Activated naive CD4-positive, alpha-beta T cell treated with anti-CD3 and anti-CD28 coated beads, Interleukin-2, amount 10 ng/mL, durations not matched to agents 7 days and 5 days (primary cell): ENCODE measurements at places on chromosomes 2 and 18.

DNA sequence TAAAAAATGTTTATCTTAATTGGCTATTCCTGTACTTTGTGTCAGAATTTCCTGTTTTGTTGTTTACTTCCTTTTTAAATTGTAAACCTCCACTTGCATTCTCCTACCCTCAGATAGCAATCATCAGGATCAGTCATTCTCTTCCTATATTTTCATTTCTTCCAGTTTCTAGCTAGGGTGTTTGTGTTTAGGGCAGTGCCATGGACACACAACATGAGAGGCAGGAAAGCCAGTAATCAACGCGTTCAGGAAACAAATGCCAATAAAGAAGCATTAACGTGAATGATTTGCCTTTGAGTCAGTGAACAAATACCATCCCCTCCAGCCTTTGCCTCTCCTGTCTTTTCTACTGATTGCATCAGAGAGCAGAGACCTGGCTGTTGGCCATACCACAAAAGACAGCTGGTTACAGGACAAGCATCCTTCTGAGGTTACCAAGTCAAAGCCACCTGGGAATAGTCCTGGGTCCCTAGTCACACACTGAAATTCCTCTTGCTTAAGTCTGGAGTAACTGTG lies 56.7 kb upstream of the FHL2 start:
- DNase-seq, result no peak

GRCh38 chr18:59861009-59861408 lies 38.8 kb upstream of the PMAIP1 start:
- no peak for DNase-seq

GRCh38 chr2:69817729-69818501 lies 11.5 kb upstream of the GMCL1 start:
- DNase-seq, result no peak

DNA sequence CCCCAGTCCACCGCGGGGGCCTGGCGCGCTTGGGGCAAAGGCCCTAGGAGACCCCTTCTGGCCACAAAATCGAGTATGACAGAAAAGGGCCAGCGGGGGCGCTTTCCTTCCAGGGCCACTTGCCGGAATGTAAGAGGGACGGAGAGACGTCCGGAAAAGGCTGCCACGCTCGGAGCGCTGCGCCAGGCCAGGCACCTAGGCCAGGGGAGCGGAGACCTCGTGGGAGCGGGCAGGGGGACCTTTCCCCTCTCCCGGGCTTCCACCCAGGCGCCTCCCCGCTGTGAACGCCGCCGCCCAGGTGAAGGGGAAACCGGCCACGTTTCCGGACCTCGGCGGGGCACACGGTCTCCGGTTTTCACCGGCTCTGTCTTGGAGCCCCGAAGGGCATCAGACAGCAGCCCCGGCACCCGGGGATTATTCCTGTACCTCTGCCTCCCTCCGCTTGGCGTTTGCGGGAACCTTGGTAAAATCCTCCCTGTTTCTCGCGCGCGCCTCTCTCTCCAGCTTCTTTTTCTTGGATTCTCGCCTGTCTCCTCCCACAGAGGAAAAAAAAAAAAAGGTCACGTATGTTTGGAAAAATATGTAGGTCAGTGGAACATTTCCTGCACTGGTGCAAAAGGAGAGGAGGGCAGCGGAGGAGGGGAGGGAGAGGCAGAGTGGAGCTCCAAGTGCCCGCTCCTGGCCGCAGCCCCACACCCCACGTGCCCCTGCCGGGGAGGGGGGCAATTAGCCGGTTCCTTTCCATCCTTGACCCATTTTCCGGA lies 1.2 kb upstream of the NPAS2 start:
- DNase-seq, result peak; percentile 42

- DNase-seq, result no peak
Measured at GRCh38 chr2:177598326-177599138, 206.0 kb downstream of the AGPS start.

DNA sequence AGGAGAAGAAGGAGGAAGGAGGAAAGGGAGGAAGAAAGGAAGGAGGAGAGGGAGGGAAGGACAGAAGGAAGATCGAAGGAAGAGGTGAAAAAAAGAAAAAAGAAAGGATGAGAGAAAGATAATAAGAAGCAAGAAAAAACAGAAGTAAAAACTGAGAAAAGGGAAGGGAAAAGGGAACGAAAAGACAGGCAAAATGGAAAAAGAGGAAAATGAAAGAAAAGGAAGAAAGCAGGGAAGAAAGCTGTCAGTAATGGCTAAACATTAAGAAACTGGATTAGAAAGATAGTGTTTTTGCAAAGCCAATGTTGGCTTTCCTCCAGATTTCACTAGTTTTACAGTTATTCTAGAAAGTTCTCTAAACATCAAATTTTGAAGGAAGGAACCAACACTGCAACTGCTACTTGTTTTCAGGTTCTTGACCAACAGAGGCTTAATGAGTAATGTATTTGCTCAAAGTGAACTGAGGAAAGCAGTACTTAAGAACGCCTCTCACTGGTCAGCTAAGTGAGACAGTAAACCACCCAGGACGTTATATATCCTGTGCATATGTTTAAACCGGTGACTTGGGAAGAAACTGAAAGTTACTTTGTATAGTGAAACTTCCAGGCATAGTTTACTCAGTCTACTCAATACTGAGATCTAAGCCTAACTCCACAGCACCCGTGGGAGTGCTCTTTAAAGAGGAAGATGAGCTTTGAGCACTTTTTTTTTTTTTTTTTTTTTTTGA lies 286.2 kb upstream of the TRIB2 start:
- DNase-seq, result peak; percentile 51

DNA sequence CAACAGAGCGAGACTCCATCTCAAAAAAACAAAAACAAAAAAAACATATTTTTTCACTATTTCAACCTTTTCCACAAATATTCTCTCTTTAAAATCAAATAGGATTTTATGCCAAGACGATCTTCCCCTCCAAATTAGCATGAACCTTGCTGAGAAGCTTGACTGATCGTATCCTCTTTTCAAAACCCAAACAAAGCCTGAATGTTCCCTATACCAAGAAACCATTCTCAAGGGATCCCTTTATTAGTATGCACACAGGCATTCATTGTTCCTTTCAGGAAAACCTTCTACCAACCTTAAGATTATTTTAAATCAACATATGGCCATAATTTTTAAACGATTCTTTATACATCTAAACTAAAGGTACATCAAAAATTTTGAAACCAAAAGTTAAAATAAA lies 6.3 kb downstream of the SPIRE1 start:
- no peak for DNase-seq

DNA sequence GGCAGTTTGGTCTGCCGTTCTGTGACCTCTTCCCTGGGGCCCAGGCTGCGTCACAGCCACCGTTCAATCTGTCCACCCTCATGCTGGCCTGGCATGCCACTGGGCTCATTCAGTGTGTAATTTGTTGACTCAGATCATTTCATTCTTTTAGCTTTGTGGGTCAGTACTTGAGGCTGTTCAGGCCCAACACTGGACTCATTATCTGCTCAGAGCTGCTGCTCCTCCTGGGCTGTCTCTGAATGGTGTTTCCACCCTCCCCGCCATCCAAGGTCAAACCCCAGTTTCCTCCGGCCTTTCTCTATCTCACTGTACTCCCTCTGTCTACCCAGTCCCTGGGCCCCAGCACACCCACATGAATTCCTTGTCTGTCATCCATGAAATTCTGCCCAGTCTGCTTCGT lies 152.4 kb upstream of the NCK2 start:
- DNase-seq, result no peak

DNA sequence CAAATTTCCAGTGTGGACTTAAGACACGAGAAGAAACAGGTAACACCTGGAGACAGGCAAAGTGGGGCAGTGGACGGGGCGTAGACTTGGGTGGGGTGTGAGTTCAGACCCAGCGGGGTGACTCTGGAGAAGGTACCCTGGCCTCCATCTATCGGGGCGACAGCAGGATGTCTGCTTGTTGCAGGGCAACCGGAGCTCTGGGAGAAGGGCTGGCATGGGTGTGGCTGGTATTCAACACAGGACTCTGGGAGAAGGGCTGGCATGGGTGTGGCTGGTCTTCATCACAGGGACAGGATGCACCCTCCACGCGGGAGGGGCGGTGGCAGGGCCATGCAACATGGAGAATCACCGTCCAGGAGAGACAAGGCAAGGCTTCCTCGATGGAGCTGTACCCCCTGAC lies 198.5 kb downstream of the HDAC4 start:
- no peak for DNase-seq

DNA sequence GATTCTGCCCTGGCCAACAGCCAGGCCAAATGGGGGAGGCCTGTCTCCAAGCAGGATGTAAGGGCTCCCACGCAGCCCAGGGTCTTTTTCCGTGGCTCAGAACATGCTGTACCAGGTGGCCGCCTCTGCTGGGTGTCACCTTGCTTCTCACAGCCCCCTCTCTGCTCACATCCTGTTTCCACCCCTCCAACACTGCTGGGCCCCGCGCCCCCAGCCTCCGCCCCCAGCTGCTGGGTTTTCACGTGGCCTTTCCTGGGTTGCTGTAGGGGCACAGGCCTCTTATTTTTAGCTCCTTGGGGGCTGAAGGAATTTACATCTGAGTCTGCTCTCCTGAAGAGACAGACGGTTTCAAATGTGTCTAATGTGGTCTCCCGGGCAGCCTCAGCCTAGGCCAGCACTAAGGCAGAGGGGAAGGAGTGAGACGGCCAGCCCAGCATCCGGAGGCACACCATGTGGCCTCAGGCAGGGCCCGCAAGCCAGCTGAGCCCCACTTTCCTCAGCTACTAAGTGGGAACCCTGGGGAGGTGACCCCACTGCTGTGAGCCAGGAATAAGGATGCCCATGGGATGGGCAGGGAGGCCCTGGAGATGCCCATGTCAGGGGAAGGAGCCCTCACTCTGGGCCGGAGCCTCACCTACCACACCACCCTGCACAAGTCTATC lies 18.7 kb upstream of the DUSP2 start:
- peak; percentile 72 for DNase-seq

DNA sequence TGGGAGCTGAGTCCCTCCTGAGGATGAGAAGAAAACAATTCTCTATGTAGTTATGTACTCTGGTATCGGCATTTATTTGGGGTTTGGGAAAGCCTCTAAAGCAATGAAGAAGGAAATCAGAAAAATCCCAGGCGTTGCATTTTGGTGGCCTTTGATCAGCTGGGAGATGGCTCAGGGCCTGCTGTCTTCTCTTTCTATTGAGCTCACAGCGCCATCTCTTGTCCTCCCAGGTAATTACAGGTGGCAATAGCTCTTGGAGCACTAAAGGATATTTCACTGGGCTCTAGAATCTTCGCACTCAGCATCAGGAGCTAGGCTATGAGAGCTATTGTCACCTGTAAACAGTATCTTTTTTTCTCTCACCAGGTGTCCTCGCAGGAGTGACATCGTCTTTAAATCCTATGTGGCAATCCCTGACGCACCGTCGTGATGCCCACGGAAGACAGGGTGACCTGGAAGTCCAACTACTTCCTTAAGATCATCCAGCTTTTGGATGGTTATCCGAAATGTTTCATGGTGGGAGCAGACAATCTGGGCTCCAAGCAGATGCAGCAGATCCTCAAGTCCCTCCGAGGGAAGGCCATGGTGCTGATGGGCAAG lies 76.1 kb upstream of the PMAIP1 start:
- peak; percentile 67 for DNase-seq

DNA sequence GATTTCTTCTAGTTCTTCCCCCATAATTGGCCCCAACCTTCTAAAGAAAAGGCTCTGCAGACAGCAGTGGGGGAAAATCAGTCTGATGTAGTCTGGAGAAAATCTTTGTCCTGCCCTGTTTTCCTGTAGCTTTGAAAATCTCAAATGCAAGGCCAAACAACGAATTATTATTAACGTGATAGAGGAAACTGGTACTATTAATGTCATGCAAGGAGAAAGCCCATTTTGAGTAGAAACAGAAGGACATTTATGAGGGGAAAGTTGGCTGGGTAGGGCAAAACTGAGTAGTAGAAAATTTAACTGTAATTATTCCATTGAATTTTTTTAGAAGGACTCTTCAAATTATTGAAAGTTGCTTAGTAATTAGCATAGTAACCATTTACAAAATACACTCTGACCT lies 98.8 kb downstream of the FMNL2 start:
- no peak for DNase-seq

DNA sequence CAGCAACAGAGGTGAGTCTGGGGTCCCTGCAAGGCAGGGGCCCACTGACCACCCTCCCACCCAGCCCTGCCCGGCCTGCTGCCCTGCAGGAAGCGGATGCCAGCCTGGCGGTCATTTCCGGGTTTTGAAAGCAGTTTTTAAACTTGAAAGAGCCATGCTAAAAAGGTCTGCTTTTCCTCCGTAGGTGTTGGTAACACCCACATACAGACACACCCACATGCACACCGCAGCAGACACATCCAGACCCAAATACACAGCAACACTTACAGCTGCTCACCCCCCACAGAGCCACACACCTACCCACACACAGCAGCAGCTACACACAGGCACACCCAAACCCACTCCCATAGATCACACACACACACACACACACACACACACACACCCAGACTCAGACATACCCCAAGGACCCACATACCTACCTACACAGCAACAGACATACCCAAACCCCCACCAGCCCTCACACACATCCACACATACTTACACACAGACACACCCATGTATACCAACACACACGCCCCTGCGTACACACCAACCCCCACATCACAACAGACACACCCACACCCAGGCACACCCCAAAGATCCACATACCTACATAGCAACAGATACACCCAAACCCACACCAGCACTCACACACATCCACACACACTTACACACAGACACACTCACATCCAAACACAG lies 7.6 kb downstream of the ZFP36L2 start:
- peak; percentile 92 for DNase-seq

DNA sequence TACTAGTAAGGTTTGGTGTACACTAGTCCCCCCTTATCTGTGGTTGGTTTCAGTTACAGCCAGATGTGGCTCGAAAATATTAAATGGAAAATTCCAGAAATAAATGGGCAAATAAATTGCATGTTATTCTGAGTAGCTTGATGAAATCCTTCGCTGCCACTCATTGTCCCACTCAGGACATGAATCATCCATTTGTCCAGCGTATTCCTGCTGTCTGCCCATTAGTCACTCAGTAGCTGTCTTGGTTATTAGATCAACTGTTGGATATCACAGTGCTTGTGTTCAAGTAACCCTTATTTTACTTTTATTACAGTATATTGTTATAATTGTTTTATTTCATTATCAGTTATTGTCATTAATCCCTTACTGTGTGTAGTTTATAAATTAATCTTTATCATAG lies 21.7 kb downstream of the ZDBF2 start:
- no peak for DNase-seq

DNA sequence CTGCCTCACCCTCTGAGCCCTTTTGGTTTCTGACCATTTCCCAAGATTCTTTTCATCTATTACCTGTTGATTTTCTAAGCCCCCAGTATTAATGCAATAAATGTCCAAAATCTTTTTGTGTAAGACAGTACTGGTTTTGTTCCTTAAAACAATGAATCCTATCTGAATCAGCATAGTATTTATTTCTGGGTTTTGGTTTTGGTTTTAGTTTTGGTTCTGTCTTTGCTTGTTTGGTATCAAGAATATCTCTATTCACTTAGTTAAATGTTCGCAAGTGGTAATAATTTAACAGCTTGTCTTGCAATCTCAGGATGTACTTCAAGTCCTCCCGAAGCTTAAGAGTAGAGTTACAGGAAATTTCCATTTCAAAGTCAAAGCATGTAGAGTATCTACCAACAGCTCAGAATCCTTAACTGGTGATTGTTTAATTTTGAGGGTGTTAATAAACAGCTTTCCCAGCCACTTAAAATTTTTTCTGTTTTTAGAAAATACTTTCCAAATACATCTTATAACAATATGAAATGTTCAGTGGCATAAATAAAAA lies 67.7 kb upstream of the NEDD4L start:
- no peak for DNase-seq
